ENCODE measurements at places on chromosomes 6 and 20.
A peak's percentile ranks its signal among the peaks of the same experiment; 100 is the strongest.

GRCh38 chr6:52361414-52361944 lies 472 bp upstream of the PAQR8 start:
- DNase-seq = no peak

GRCh38 chr6:142907544-142907943 lies 37.4 kb downstream of the HIVEP2 start:
- DNase-seq = no peak

GRCh38 chr6:83962582-83962981 lies 71.0 kb upstream of the MRAP2 start:
- no peak for DNase-seq

- DNase-seq = peak; percentile 4
Measured at GRCh38 chr6:129901910-129902309, 40.8 kb upstream of the TMEM244 start.

GRCh38 chr6:11589261-11589660 lies 51.7 kb downstream of the TMEM170B start:
- DNase-seq = no peak

- DNase-seq = no peak
Measured at GRCh38 chr20:52577696-52578095, 386.1 kb upstream of the ZFP64 start.

- DNase-seq = peak; percentile 68
Measured at GRCh38 chr6:146915671-146916127, 288.5 kb upstream of the STXBP5 start.

DNA sequence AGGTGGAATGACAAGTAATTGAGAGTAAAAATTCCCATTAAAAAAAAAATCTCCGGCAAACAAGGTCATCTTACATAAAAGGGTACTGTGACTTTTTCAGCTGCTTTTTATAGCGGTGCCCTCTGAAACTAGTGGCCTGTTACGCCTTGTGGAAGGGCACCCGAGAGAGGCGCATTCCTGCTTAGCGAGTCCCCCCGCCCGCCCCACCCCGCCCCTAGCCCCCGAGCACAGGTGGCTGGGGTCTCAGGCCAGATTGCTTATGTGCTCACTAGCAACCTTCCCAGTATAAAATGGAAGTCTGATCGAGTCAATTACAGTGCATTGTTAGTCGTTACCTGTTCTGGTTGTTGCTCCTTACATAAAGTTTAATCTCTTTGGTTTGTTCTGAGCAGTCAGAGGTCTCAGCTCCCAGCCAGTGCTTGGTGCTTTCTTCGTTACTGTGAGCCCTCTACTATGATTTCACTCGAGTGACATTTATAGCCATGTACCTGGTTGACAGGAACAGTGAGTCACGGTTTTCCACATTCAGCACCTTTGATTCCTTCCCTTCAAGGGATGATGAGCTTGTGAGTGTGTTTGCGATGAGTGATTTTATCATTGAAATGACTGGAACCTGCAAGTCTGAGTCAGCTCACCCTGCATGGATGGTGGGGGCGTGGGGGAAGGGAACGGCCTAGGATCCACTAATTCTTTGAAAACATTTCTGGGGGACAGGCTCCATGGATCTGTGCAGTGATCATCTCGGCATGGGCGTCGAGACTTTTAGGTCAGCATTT lies 47.6 kb downstream of the ZDHHC14 start:
- DNase-seq = no peak

- no peak for DNase-seq
Measured at GRCh38 chr6:169972101-169972651, 220.8 kb downstream of the ERMARD start.

DNA sequence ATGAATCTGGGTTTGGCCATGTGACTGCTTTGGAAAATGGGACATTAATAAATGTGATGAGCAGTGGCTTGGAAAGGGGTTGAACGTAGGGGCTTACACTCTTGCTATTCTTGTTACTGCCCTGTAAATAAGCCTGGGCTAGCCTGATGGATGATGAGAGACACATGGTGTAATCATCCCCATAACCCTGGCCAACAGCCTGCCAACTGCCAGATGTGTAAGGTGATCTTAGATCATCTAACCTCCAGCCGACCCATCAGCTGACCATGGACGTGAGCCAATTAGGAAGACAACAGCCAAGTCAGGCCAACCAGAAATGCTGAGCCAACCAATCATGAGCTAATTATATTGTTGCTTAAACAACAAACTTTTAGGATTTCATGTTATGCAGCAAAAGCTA lies 25.2 kb downstream of the FBXO30 start:
- no peak for DNase-seq

DNA sequence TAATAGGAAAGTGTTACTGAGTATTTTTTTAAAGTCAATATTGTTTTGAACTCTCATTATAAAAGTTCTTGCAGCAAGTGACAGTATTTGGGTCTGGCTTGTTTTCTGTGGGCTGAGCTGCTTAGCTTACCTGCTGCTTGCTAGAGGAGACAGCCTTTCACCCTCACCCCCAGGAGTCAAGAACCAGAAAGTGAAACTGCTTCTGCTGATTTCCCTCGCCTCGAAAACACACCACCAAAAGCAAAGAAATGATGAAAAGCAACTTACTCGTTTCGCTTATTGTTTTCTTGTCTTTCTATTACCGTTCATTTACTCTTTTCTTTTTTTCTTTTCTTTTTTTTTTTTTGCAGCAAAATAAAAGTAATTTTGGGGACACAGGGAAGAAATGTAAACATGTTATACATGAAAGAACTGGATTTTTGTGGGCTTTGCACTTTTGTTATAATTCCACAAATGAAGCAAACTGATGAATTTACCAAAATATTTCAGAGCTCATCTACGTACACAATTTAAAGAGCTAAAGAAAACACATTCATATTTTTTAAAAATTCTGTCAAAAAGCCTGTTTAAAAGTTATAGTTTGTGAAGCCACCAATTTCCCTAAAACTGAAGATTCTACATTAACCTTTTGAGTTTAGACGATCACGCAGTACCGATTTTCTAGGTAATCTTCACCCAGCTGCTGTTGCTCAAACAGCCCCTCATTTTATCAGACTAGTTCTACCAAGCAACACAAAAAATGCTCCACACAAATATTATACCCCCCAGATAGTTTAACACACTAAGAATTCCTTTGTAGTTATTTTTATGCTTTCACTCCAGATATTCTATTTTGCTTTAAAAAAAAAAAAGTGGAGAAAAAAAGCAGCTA lies 1.7 kb downstream of the SCML4 start:
- DNase-seq = no peak

DNA sequence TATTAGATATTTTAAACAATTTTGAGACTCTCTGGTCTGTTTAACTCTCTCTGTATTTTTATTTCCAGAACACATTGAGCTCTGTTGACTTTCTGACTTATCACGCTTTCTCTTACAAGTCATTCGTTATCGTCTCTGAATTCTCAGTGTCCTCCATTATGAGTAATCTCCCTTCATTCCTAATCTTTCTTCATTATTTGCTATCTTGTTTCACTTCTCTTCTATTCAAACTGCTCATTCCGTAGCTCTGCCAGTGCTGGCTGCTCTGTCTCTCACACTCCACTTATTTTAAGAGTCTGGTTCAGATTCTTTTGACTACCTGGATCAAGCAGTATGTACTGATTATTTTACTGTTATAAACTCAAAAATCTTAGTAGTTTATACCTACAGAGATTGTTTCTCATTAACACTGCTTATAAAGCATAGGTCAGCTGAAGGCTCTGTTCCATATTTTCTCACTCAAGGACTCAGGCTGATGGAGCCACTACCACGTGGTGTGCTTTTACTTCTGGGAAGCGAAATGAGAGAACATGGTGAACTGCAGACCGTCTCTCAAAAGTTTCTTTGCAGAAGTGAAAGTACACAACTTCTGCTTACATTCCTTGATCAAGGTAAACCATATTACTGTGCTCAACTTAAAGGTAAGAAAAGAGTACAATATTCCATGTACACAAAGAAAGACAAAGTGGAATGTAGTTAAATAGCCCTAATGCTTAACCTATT lies 485.2 kb downstream of the GRIK2 start:
- no peak for DNase-seq

GRCh38 chr6:129490521-129491255 lies 219.3 kb downstream of the ARHGAP18 start:
- peak; percentile 97 for DNase-seq

DNA sequence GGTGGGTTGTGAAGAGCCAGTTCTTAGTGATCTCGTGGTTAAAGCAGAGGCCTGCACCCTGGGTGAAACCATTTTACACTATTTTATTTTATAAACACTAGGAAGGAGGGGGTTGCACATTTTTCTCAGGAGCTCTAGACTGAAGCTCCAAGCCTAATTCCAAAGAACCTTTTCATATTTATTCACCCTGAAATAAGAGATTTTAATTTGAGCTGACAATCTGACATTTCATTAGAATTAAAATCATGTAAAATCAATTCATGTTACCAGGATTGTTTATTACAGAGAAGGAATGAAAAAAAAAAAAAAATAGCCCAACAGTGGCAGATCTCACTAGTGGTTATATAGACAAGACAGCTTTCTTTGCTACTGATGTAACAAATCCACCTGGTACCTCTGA lies 222.5 kb upstream of the SOX4 start:
- DNase-seq = no peak

- peak; percentile 41 for DNase-seq
Measured at GRCh38 chr6:42142118-42142835, at the start of gene C6orf132. C6orf132 (minus strand) TSS chr6:42142620; CDS start chr6:42142444, 176 bp downstream.

- peak; percentile 18 for DNase-seq
Measured at GRCh38 chr20:18831830-18832499, 18.4 kb downstream of the SCP2D1 start.

GRCh38 chr20:611843-612185 lies 1.7 kb upstream of the TCF15 start:
- DNase-seq = no peak

- no peak for DNase-seq
Measured at GRCh38 chr6:41676431-41676830, 38.2 kb downstream of the MDFI start.

- no peak for DNase-seq
Measured at GRCh38 chr6:75213112-75213511, 7.3 kb upstream of the COL12A1 start.

DNA sequence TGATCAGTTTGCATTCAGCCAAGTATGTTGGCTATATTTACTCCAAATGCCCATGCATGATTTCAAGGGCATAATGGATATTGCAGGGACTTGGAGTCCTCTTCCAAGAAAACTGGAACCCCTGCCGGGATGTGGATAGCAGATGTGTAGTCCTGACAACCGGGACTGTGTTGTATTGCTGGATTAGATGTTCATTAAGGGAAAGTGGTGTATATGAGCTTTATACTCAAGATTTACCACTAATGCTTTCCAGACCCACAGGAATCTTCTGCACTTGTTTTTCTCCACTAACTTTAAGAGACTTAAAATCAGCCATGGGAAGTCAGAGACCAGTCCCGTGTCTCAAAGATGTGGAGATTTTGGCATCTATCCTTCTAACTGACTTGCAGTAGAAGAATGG lies 770.9 kb downstream of the HDGFL1 start:
- no peak for DNase-seq

DNA sequence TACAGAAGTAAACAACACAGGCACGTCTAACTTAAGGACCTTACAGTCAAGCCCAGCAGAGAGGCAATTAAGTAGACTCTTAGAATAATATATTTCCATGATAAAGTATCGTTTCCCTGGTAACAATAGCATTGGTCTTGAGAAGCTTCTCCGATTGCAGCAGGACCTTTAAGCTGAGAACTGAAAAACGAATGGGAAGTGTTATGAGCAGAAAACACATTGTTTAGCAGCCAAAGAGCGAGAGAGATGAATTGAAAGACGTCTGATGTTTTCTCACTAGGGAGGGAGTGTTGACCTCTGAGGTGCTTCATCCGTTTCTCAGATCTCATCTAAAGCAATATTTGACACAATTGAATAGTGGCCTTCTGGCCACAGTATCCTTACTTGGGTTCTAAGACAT lies 855 bp downstream of the BYSL start:
- DNase-seq = no peak

DNA sequence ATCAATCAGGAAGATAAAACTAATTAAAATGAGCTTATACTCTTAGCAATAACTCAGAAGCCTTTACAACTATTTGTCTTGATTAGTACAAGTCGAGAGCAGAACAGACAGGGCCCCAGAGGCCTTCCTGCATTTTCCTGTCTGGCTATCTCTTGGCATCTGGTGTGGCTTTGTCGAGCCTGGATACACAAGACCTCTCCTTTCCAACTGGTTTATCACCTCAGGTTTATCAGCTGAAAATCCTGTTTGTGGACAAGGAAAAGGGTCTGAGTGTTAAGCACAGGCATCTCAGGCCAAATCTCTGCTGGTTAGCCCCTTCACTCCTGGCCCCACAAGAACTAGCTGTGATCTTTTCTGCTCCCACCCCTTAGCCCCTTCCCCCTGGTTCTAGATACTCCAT lies 32.6 kb downstream of the BAK1 start:
- no peak for DNase-seq

DNA sequence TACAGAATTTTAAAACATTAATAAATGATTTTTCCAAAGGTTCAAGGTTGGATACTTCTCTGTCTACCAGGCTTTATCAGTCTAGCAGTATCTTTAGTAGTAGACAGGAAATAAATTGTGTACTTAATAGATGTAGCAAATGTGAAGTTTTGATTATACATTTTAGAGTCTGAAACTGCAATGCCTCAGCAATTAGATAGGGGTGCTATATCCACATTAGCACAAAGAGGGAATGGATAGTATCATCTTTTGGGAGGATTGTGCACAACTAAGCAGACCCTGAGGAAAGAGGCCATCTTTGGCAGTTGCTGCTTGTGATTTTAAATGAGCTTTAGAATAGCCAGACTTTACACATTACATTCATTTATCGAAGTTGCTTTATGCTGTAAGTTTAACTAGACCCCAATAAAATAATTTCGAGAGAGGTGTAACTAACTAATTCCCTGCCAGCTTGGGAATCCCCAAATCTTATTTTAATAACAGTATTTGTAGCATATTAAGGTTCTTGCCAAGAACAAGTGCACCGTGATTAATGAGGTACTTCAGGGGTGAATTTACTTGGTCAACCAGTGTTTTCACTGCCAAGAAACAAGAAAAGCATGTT lies 2.8 kb downstream of the KCNQ5 start:
- peak; percentile 22 for DNase-seq

GRCh38 chr20:38453941-38454340 lies 18.7 kb upstream of the RALGAPB start:
- DNase-seq = peak; percentile 10

- DNase-seq = no peak
Measured at GRCh38 chr6:122604676-122605075, 5.5 kb upstream of the PKIB start.

DNA sequence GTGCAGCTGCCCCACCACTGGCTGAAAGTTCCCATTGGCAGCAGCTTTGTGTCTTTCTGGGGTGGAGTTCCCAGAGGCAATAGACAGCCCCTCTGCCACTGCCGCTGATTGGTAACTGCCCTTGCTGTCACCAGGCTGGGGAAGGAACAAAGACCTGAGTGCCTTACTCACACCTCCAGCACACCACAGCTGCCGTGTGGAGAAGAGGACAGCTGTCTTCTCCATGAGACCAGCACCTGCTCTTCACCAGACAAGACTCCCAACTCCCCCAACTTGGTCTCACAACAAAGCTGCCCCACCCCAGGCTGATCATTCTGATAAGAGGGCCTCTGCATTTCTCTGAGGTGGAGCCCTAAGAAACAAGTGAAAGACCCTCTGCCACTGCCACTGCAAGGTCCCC lies 39.7 kb upstream of the PTCHD4 start:
- DNase-seq = no peak
